ENCODE measurements at places on chromosomes 3 and 15.
A peak's percentile ranks its signal among the peaks of the same experiment; 100 is the strongest.

DNA sequence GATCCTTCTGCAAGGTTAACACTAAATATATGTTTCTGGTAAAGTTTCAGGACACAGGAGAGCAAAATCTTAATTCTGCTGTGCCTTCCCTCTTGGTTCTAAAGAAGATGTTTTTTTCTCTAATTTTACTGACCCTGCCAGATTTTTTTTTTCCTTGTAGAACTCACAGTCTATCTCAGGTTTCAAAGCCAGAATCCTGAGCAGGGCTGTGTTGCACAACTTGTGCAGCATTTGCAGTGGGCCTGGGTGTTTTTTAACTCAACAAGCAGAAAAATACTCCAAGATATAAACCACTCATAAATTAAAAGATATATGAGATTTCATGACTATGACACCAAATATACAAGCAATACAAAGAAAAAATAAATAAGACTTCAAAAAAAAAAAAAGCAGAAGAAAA lies 40.2 kb upstream of the ARF4 start:
- no peak for DNase-seq

GRCh38 chr3:139355476-139355875 lies 11.7 kb downstream of the MRPS22 start:
- no peak for DNase-seq

GRCh38 chr3:64815195-64815631 lies 127.4 kb upstream of the ADAMTS9 start:
- DNase-seq = no peak

- no peak for DNase-seq
Observed at GRCh38 chr3:173586166-173586565, 188.6 kb downstream of the NLGN1 start.

- no peak for DNase-seq
Observed at GRCh38 chr3:128572644-128573105, 77.9 kb downstream of the RPN1 start.

GRCh38 chr3:186636536-186636935 lies 3.7 kb upstream of the FETUB start:
- no peak for DNase-seq

- DNase-seq = no peak
Observed at GRCh38 chr3:149871855-149872254, 58.8 kb downstream of the RNF13 start.

- peak; percentile 82 for DNase-seq
Observed at GRCh38 chr3:4981665-4982494, 2.6 kb downstream of the BHLHE40 start.

GRCh38 chr3:161409069-161409468 lies 37.8 kb upstream of the SPTSSB start:
- DNase-seq = peak; percentile 57

DNA sequence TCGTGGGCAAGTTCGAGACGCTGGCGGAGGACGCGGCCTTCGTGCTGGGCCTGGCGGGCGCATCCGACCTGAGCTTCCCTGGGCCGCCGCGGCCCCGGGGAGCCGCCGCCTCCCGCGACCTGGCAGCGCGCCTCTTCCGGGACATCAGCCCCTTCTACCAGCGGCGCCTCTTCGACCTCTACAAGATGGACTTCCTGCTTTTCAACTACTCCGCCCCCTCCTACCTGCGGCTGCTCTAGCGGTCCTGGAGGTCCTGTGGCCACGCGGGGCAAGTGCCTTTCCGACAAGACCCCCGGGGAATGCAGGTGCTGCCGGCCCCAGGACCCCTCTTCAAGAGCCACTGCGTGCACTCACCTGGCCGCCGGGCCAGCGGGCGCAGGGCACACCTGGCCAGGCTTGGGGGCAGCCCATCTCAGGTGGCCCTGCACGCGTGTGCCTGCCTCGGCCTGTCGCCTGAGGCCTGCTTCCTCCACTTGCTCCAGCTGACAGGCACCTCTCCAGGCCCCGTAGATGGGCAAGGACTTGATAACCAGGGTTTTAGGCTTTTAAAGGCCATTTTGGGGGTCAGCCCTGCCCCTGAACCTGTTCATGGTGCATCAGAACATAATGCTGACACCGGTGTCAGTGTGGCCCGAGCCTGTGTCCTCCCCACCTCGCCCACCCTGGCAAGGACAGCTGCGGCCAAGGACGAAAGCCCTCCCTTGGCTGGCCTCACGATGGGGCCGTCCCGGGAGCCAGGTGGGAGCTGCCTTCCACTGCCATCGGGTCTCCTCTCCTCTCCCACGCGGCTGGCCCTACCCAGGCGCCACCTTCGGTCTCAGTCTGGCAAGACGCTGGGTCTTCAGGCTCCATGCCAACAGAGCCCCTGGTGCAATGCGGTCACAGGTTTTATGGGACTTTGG lies 16.1 kb downstream of the C3orf22 start:
- no peak for DNase-seq

- no peak for DNase-seq
Observed at GRCh38 chr15:78933187-78933822, 11.5 kb downstream of the CTSH start.

- no peak for DNase-seq
Observed at GRCh38 chr3:94587291-94587690, 524.4 kb downstream of the NSUN3 start.

DNA sequence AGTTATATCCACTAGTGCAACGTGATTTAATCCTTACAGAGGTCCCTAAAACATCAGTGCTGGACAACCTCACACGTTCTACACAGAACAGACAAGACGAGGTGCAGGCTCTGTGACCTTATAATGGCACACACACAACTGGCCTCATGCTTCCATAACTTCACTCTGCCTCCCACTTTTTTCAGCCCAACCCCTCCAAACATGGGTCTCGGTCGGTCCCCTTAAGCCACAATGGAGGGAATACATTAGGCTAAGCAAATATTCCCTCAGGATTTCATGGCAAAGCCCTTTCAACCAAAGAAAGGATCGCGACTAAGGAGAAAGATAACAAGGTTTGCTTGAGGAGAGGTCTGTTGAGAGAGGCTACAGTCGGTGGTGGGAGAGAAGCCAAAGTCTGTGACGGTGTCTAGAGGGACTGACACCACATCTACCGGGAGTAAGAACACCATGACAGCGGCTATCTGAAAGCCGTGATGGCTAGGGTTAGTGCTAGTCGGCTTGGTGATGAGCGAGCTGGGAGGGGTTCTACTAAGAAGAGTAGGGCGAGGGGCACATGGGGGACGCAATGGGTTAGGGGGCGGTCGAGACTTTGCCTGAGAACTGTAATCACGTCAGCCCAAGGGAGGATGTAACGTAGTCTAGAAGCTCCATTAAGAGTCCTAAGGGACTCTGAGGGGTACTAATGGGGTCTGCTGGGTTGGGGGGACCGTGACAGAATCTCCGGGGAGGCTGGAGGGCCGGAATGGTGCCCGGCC lies 1.0 kb downstream of the MYO9A start:
- DNase-seq = peak; percentile 63

DNA sequence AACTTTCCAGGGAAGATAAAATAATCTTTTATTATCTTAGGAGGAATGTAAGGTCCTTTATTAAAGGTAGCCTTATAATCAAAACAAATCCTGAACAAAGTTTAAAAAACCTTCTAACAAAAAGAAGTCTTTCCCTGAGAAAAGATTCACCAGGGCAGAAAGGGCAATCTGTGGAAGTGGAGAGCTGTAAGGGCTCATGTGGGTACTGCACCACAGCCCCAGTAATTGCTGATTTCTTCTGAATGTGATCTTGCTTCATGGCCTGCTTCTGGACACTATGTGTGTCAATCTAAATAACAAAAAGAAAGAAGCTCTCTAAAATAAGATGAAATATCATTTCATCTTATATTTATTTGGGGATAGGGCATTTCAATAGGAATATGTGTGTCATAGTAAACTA lies 1501.6 kb downstream of the OTOL1 start:
- DNase-seq = no peak

GRCh38 chr15:25182736-25183445 lies 228.1 kb downstream of the SNRPN start:
- no peak for DNase-seq

- no peak for DNase-seq
Observed at GRCh38 chr3:53688989-53689388, 157.2 kb downstream of the CHDH start.

GRCh38 chr15:83174891-83175290 lies 32.7 kb downstream of the HDGFL3 start:
- no peak for DNase-seq

DNA sequence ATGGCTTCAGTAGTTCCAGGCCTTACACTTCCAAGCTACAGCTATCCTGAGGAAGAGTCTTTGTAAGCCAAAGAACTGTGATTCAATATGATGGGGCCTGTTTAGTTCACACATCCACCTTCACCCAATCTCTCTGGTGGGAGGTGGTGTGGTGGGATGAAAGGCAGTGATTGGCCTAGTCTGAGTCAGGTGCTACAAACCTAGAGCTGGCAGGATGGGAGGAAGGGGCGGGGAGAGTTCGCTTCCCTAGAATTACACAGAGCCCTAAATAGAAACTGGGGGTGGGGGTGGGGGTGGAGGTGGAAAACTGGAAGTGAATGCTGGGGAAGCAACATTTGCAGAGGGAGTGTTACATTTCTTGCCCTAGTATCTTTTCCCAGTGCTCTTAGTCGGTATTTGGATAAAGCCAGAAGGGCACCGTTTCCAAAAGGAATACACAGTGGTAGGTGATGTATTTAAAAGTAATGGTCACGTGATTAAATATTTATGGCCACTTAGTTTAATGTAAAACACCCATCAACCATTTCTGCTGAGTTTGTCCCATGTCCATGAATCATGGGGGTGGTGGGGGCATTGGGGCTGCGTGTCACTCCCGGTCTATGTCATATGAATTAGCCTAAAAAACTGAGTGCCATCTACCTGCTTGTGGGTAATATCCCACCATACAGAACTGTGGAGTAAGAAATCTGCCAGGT lies 247.6 kb upstream of the PROK2 start:
- no peak for DNase-seq

- peak; percentile 19 for DNase-seq
Observed at GRCh38 chr15:51403072-51403878, 61.8 kb downstream of the GLDN start.

DNA sequence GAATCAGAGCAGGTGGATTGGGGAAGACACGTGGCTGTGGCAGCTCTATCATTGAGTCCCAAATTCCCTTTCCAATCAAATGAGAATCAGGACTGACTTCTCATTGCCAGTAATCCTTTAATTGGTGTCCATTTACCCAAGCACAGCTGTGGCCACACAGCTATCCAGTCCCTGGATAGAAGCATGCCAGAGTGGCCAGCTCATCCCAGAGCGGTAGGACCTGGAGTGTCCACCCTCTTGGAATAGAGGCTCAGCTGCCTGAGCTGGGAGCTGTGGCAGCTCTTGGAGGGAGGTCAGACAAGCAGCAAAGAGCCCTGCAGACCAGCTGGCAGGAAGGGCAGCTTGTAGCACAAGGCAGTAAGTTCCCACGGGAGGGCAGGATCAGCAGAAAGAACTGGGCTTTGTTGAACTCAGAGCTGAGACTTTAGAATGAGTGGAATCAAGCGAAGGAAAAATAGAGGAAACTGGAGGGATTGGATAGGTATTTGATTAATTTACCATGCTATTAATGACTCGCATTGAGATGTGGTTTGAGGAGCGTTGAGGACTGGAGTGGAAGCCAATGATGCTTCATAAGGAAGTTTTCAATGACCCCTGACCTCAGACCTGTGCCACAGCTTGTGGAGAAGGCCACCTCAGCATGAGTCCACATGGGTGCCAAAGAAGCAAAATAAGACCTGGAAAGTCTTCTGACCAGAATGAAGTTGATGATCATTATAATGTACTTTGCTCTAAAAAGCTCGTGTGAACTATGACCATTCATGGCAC lies 6.9 kb upstream of the ALPK3 start:
- no peak for DNase-seq

- no peak for DNase-seq
Observed at GRCh38 chr3:16289144-16289889, 24.3 kb downstream of the OXNAD1 start.

DNA sequence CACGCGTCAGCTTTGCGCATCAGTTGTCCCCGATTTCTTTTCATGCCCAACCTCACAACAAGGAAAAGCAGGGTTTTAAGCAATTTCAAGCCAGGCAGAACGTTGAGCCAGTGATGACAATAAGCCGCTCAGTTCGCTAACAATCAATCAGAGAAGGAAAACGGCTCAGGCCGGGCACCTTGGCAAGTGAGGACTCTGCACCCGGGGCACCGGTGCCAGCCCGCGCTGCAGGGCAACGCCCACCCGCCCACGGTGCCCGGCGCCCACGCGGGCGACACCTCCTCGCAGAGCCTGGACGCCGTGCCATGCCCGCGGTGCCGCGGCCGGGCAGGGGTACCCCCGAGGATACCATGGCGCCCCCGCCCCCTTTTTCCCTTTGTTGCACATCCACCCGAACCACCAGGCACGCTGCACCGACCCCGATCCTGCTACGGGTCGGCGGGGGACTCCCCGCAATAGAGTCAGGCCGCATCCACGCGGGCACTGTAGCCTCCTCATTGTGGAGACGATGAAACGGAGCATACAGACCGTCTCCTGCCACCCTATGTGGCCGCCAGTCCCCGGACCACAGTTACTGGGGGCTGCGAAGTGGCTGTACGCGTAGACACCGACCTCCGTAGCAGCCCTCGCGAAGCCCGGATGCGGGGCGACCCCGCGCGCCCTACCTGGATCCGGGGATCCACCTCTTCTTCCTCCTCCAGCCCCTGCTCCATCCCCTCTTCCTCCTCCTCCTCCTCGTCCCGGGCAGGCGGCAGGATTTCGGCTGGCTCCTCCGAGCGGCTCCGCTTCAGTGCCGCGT lies 581 bp downstream of the SH3BP5 start:
- no peak for DNase-seq

GRCh38 chr15:44633603-44634002 lies 29.9 kb downstream of the SPG11 start:
- DNase-seq = no peak

GRCh38 chr15:70321172-70321819 lies 223.6 kb upstream of the TLE3 start:
- no peak for DNase-seq

DNA sequence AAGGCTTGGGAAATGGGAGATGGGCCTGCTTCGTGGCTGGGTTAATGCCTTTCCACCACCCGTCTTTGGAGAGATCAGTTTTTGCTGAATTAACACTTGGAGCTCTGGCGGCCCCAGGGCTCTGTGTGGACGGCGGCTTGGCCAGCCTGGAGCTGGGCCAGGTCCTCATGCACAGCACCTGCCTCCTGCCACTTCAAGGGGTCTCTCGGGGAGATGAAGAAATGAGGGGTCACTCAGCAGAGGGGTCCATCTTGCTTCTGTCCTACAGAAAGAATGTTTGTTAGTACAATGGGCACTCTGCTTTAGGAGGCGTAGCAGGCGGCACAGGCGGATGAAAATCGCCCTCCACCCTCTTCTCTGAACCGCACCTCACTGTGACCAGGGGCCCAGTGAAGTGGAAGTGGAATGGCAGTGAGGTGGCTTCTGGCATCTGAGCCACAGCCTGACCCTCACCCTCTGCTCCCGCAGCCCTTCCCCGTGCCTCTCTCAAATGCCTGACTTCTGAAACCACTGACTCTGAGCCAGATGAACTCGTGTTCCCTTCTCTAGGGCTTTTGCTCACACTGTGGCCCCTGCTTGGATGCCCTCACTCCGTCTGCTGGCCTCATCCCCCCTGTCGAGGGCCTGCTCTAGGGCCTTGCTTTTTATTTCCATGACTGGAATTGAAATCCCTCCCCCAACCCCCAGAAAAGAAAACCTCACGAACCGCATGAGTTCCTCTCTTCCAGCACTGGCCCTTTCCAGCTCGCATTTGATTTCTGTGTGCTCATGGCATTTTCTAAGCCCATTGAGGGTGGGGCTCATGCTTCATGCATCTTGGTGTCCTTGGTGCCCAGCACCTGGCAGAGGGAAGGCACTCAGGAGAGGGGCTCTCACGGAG lies 42.2 kb downstream of the CHDH start:
- no peak for DNase-seq
